ENCODE measurements at places on chromosomes 16 and 17.
A peak's percentile ranks its signal among the peaks of the same experiment; 100 is the strongest.

GRCh38 chr17:50918933-50919296, 52.8 kb upstream of the TOB1 start:
- peak; percentile 33 for DNase-seq

DNA sequence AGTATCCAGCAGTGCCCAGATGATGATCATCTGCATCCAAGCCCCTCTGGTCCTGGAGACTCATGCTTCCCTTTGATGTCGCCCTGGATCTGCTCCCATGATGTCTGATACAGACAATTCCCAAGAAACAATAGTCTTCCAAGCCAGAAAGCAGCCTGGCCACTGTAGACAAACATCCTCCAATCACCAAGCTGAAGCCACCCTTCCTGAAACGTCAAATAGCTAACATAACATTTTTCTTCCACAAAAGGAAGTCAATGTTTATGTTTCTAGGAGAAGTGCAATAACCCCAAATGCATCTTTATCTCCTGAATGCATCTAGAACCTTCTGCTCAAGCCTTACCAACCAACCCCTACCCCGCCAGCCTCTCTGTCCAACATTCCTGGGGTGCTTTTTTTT, 1.2 kb upstream of the DPEP2 start:
- no peak for DNase-seq

- no peak for DNase-seq
Measured at GRCh38 chr16:54928411-54929089, 2.1 kb upstream of the IRX5 start.

- no peak for DNase-seq
Measured at GRCh38 chr17:79631640-79632431, 21.0 kb upstream of the RBFOX3 start.

DNA sequence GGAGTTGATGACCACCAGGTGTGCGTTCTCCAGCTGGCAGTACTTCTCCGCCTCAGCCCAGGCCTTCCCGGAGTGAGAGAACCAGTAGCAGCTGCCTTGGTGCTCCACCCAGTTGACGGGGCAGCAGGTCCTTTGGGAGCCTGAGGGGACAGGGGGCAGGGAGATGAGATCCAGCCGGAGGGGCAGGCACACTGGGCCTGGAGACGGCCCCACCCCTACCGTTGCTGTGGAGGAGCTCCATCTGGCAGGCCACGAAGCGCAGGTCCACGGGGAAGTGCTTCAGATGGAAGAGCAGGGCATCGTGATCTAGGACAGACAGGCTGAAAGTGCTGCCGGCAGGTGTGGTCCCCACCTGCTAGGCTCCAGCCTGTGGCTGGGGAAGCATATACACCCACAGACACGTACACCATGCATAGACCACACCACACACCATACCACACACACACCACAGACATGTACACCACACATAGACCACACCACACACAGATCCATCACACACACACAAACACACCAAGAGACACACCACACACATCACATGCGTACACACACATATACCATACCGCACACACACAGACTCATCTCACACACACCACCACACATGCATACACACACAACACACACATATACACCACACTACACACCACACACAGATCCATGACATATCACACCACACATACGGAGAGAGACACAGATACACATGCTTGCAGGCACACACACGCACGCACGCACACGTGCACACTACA, 7.4 kb downstream of the ASGR2 start:
- DNase-seq: no peak

- no peak for DNase-seq
Measured at GRCh38 chr17:48840441-48840840, 9.6 kb downstream of the CALCOCO2 start.

DNA sequence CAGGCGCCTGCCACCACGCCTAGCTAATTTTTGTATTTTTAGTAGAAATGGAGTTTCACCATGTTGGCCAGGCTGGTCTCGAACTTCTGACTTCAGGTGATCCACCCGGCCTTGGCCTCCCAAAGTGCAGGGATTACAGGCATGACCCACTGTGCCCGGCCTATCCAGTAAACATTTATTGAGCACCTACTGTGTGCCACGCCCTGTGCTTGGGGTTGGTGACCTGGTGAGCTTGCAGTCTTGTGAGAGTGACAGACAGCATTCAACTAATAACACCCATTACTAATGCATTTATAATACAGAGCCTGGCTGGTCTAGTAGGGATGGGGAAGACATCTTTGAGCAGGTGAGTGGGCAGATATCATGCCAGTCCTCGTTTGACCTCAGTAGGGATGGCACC, 113.1 kb downstream of the SOCS1 start:
- DNase-seq: no peak

DNA sequence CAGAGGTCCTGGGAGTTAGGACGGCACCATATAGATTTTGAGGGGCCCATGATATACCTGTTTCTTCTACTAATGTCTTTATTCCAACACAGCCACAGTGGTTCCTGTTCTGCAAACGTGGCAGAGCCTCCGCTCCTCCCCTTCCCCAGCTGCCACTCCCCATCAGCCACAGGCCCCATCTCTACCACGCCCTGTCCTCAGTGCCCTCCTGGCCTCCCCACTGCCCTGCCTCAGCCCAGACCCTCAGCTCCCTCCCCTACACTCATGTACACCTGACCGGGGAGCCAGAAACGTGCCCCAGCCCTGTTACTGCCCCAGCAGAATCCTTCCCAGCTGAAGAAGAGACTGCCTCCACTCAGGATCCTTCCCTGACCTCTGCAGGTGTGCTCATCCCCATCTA, 11.9 kb upstream of the RBFOX3 start:
- DNase-seq: peak; percentile 3

- DNase-seq: no peak
Measured at GRCh38 chr17:37359682-37360188, 16.1 kb upstream of the C17orf78 start.

- DNase-seq: no peak
Measured at GRCh38 chr16:69143116-69143515, 10.7 kb downstream of the UTP4 start.

DNA sequence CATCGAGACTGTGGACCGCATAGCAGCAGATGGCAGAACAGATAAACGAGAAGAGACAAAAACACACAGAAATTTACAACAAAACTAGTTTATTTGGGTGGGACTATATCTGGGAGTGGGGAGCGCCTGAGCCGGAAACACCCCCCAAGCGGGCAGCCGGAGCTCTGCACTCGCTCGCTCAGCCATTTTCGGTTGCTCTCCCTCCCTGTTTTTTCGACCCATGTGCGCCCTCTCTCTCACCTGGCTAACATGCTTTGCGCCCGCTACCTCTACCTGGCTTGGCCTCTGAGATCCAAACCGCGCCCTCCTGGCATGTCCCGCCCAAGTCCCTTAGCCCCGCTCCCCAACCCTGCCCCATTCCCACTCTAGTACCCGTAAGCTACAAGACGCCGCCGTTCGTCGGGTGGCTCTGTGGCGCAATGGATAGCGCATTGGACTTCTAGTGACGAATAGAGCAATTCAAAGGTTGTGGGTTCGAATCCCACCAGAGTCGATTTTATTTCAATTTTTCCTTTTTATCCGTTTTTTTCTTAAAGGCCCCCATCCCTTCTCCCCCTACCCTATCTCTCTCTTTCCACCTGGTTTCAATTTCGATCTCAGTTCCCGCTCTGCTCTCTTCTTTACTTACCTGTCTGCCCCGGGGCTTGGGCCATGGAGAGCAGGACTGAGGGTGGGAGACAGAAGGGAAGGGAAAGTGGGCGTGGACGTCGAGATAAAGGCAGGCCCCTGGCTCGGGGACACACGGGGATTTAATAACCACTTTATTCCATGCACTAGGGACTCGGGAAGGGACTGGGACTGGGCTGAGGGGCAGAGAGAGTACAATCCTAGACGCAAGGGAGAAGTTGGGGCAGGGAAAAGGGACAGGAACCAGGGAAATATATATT, 2.4 kb upstream of the ALOXE3 start:
- DNase-seq: peak; percentile 78

- no peak for DNase-seq
Measured at GRCh38 chr16:58499092-58499511, 841 bp upstream of the NDRG4 start.

GRCh38 chr17:66580956-66581391, 253.9 kb upstream of the CACNG5 start:
- no peak for DNase-seq

DNA sequence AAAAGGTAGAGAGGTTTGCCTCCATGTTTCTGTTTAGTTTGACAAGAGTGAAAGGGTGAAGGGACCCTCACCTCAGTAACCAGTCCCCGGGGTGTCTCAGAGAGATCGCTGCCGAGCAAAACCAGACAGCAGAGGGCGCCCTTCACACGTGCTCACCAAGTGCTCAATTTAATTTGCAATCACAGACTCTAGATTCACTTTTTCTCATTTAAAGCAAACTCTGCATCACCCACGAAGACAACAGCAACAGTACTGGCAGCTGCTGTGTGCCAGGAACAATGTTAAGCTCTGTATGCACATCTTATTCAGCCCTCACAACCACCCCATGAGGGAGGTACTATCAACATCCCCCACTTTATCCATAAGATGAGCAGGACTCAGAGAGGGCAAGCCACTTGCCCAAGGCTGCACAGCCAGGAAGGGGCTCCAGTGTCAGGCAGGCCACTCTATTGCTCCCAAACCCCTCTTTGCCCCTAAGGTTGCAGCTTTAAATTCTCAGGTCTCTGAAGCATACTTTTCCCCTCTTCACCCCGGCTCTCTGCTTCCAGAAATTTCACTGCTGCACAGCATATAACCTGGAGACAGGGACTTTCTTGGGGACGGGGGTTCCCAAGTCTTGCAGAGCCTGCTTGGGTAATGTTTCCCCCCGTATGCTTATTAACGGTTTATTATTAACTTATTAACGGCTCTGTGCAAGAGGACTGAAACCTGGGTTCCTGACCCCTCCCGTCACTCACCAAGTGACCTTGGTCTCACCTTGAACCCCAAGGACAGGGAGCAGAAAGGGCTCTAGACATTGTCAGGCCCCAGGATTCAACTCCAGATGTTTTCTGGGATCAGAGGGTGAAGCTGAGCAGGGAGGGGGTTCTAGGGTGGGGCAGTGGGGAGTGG, 70.9 kb downstream of the CNGB1 start:
- peak; percentile 75 for DNase-seq

DNA sequence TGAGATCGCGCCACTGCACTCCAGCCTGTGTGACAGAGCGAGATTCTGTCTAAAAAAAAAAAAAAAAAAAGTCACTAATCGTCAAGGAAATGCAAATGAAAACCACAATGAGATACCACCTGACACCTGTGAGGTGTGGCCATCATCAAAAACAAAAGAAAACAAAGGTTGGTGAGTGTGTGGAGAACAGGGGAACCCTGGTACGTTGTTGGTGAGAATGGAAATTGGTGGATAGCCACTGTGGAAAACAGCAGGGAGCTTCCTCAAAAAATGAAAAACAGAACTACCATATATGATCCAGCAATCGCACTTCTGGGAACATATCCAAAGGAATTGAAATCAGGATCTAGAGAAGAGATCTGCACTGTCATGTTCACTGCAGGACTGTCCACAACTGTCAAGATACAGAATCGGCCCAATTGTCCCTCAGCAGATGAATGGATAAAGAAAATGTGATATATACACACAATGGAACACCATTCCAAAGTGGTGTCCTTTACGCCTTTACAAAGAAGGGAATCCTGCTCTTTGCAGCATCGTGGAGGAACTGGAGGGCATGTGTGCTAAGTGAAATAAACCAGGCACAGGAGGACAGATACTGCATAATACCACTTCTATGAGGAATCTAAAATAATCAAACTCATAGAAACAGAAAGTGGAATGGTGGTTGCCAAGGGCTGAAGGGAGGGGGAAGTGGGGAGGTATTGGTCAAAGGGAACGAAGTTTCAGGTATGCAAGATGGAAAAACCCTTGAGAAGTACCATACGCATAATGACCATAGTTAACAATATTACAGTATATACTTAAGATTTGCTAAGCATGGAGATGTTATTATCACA, 63.5 kb upstream of the PLCG2 start:
- no peak for DNase-seq

- no peak for DNase-seq
Measured at GRCh38 chr17:66416207-66416940, 114.0 kb downstream of the PRKCA start.

DNA sequence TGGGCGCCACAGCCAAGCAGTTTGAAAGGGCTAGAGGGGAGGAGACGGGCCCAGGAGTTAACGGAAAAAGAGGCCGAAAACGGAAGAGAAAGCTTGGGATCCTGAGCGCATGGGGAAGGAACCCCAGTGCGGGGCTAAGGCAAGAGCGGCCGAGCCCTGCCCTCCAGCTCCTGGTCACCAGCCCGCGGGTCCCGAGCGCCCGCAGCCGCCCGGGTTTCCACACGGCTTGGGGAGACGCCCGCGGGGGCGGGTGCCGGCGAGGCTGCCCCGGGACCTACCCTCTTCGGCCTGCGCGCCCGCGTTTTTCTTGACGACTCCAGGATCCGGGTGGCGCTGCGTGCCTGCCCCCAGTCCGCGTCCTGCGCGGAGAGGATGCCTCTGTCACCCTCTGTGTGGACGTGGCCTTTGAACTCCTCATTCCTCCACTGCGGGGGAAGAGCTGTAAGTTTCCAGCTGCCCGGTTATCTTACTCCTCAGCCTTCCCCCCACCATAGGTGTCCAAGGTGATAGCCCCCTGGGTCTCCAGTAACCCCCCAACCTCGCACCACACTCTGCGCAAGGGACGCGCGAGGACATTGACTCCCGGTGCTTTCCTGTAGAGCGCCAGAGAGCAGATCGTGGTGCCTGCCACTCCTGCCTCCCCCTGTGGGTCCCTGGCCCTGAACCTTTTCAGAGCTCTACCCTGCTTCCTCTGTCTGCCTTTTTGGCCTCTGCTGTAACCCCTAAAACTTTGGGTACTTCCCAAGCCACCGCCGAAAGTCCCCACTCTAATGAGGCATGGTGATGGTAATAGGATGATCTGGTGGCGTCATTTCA, 1.7 kb upstream of the CDH11 start:
- no peak for DNase-seq

DNA sequence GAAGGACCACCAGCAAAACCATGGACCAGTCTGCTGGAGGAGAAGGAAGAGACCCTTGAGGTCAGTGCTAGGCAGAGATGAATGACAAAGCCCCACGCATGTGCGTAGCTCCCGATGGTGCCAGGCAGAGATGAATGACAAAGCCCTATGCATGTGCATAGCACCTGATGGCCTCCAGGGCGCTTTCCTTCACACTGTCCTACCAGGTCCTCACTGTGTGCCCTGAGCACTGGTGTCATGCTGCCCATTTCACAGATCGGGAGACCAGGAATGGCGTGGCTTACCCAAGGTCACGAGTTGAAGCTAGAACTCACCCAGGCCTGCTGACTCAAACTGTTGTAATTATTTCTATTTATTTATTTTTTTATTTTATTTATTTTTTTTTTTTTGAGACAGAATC, 149.6 kb downstream of the KATNIP start:
- DNase-seq: no peak

- no peak for DNase-seq
Measured at GRCh38 chr17:83108709-83109108, 29.3 kb downstream of the METRNL start.

- no peak for DNase-seq
Measured at GRCh38 chr17:71063127-71063526, 893.8 kb downstream of the KCNJ2 start.

GRCh38 chr16:30184096-30184890, 891 bp downstream of the CORO1A start:
- peak; percentile 57 for DNase-seq

GRCh38 chr16:69413045-69413664, 11.3 kb upstream of the CYB5B start:
- DNase-seq: no peak

GRCh38 chr17:71631483-71631882, 489.3 kb upstream of the SOX9 start:
- DNase-seq: no peak
